Astrocyte (in vitro differentiated cells and primary cell): ENCODE measurements at places on chromosomes 11 and 22. TPM values are rescaled to one million over a fixed set of nuclear protein-coding genes. Genes with fewer than 3 reads are reported as not detected.
A peak's percentile ranks its signal among the peaks of the same experiment; 100 is the strongest.

The TCN1 gene
- 0.45 TPM in 1 of 2 replicates, not detected in the other for total RNA-seq

DNA sequence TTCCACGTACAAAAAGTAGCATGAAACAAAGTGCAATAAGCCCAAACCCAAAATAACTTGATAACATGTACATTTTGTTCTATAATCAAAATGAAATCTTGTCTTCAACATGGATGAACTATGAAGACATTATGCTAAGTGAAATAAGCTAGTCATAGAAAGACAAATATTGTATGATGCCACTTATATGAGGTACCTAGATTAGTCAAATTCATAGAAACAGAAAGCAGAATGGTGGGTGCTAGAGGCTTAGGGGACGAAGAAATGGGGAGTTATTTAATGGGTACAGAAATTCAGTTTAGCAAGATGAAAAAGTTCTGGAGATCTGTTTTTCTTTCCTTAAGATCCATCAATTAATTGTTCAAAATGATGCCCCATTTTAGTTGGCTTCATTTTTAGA is 7.5 kb downstream of the PGM2L1 start:
- H3K4me1 ChIP-seq, result no peaks in the 10 kb centered on the region
- DNase-seq, result no peak
- no peak overlapping the region for H3K27ac ChIP-seq
- no peaks in the 10 kb centered on the region for H3K36me3 ChIP-seq
- no peaks in the 10 kb centered on the region for H3K27me3 ChIP-seq

- peak overlapping the region; percentile 73 for H3K4me3 ChIP-seq
- H3K36me3 ChIP-seq, result no peaks in the 10 kb centered on the region
- no peaks in the 10 kb centered on the region for H3K27me3 ChIP-seq
- H3K4me1 ChIP-seq, result peaks cover 8% of the 10 kb centered on the region
- no peak overlapping the region for H3K27ac ChIP-seq
- no peak for DNase-seq
These were observed 751 bp downstream of the FIBIN start for GRCh38 chr11:26994631-26995095.

- no peaks in the 10 kb centered on the region for H3K4me1 ChIP-seq
- peaks cover 4% of the 10 kb centered on the region for H3K27me3 ChIP-seq
- no peaks in the 10 kb centered on the region for H3K36me3 ChIP-seq
- no peak overlapping the region for H3K27ac ChIP-seq
- H3K4me3 ChIP-seq, result no peak overlapping the region
These were observed 9.1 kb upstream of the CSF2RB start for GRCh38 chr22:36904260-36904880.

DNA sequence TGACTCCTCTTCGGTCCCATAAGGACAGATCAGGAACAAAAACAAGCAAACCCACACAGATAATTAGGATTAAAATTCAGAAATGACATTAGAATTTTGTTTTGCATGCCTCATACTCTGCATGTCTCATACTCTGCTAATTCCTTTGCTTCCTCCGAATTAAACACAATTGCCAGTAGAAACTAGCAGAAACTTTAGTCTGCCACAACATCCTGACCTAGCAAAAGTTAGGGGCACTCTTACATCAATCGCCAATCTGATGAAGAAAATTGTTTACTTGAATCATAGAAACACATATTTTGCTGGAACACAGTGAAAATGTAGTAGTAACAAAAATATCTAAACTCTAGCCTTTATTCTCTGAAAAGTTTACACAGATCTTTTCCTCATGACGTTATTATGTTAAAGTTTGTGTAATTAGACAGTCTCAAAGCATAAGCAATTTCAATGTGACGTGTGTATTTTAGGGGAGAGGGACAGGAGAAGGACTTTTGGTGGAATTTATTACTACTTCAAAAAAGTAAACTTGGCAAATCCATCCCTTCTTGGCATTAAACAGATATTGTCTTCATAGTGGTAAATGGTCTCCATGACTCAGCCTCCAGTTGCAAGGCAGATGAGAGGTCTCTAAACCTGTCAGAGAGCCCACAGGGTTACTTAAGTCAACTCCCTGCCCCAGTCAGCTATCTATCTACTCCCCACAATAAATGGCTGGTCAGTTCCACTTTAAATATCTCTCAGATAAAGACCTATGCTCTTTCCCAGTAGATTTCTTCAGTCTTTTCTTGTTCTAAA is 249.8 kb upstream of the UBASH3B start:
- H3K4me1 ChIP-seq, result no peaks in the 10 kb centered on the region
- no peak overlapping the region for H3K4me3 ChIP-seq
- no peak overlapping the region for H3K27ac ChIP-seq
- H3K27me3 ChIP-seq, result peaks cover 3% of the 10 kb centered on the region

GRCh38 chr11:6095798-6096197 is 11.7 kb upstream of the OR56B4 start:
- DNase-seq, result no peak
- H3K27ac ChIP-seq, result no peak overlapping the region
- no peaks in the 10 kb centered on the region for H3K4me1 ChIP-seq

- no peak overlapping the region for H3K27ac ChIP-seq
- H3K4me3 ChIP-seq, result no peak overlapping the region
- H3K36me3 ChIP-seq, result peaks cover 3% of the 10 kb centered on the region
- peak; percentile 29 for DNase-seq
- H3K4me1 ChIP-seq, result peaks cover 11% of the 10 kb centered on the region
These were observed 3.4 kb downstream of the CLPB start for GRCh38 chr11:72430741-72431570.

DNA sequence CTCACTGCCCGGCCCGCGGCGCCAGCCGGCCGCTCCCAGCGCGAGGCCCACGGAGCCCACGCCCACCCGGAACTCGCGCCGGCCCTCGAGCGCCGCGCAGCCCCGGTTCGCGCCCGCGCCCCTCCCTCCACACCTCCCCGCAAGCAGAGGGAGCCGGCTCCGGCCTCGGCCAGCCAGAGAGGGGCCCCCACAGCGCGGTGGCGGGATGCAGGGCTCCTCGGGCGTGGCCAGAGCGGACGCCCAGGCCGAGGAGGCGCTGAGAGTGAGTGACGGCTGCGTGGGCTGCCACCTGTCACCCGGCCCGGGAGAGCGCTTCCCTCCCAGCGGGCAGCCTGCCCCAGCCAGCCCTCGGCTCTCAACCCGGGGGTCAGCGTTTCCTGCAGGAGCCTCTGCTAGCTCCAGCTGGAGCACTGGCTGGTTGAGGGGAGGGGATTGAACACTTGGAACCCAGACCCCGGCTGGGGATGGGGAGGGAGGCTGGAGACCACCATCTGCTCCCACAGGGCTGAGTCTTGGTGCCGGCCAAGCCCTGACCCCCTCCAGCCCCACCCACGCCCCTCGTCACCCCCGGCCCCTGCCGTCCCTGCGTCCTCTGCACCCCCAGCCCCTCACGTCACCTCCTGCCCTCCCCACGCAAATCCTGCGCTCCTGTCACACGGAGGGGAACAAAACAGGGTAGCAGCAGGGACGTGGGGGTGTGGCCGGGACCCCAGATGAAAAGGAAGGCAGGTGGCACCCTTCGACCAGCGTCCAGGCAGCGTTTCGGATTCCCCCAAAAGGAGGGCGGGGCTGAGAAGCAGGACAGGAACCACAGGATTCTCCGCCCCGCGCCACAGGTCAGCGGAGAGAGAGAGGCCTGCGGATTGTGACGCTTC is 157.0 kb downstream of the BRD1 start:
- H3K36me3 ChIP-seq, result no peaks in the 10 kb centered on the region
- peaks cover 11% of the 10 kb centered on the region for H3K27me3 ChIP-seq
- no peaks in the 10 kb centered on the region for H3K4me1 ChIP-seq
- H3K4me3 ChIP-seq, result no peak overlapping the region
- no peak for DNase-seq

- peaks cover 13% of the 10 kb centered on the region for H3K27me3 ChIP-seq
- H3K36me3 ChIP-seq, result no peaks in the 10 kb centered on the region
- no peaks in the 10 kb centered on the region for H3K4me1 ChIP-seq
- DNase-seq, result no peak
These were observed 35.9 kb upstream of the POU2AF1 start for GRCh38 chr11:111414936-111415335.

DNA sequence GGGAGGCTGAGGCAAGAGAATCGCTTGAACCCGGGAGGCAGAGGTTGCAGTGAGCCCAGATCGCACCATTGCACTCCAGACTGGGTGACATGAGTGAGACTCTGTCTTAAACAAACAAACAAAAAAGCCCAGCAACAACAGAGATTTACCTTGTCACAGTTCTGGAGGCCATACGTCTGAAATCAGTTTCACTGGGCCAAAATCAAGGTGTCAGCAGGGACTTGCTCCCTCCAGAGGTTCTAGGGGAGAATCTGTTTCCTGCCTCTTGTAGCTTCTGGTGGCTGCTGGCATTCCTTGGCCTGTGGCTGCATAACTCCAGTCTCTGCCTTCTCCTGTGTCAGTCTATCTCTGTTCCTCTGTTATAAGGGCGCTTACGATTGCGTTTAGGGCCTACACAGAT is 1.5 kb downstream of the DDX10 start:
- H3K36me3 ChIP-seq, result no peaks in the 10 kb centered on the region
- H3K4me1 ChIP-seq, result peaks cover 6% of the 10 kb centered on the region
- no peak overlapping the region for H3K4me3 ChIP-seq
- H3K27ac ChIP-seq, result no peak overlapping the region

- H3K27ac ChIP-seq, result no peak overlapping the region
- no peak overlapping the region for H3K4me3 ChIP-seq
- no peaks in the 10 kb centered on the region for H3K36me3 ChIP-seq
- no peaks in the 10 kb centered on the region for H3K4me1 ChIP-seq
These were observed 59.1 kb downstream of the AMBRA1 start for GRCh38 chr11:46534711-46535110.

GRCh38 chr11:78886616-78887015 is 312.0 kb upstream of the NARS2 start:
- peak; percentile 35 for DNase-seq
- H3K4me1 ChIP-seq, result no peaks in the 10 kb centered on the region
- no peaks in the 10 kb centered on the region for H3K27me3 ChIP-seq
- H3K4me3 ChIP-seq, result no peak overlapping the region
- no peak overlapping the region for H3K27ac ChIP-seq

DNA sequence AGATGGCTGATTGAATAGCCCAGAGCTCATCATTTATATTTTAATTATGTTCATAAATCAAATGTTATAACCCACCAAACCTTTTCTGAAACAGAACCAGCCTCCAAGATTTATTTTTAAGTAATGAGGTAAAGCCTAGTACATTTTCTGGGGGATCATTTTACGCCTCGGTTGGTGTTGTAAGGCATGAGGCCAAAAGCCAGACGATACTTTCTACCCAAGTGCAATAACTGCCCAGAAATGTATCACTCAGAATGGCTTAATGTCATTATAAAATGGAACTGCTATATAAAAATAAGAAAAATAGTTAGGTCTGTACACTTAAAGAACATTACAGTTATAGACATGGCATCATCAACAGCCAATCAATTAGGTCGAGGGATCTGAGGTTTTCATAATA is 283.3 kb downstream of the CADM1 start:
- no peak overlapping the region for H3K27ac ChIP-seq
- H3K4me1 ChIP-seq, result peaks cover 16% of the 10 kb centered on the region
- no peak for DNase-seq
- H3K36me3 ChIP-seq, result no peaks in the 10 kb centered on the region
- H3K4me3 ChIP-seq, result no peak overlapping the region

The CTSW gene
- not detected in 2 replicates for total RNA-seq

The CCDC157 gene
- 2.9 and 3.2 TPM in 2 replicates for total RNA-seq

GRCh38 chr22:49929994-49930575 is 11.7 kb downstream of the CRELD2 start:
- H3K4me1 ChIP-seq, result peaks cover 7% of the 10 kb centered on the region
- H3K36me3 ChIP-seq, result peaks cover 2% of the 10 kb centered on the region
- no peaks in the 10 kb centered on the region for H3K27me3 ChIP-seq
- DNase-seq, result no peak
- H3K27ac ChIP-seq, result no peak overlapping the region
- H3K4me3 ChIP-seq, result no peak overlapping the region

- no peak overlapping the region for H3K27ac ChIP-seq
- H3K36me3 ChIP-seq, result no peaks in the 10 kb centered on the region
- H3K27me3 ChIP-seq, result no peaks in the 10 kb centered on the region
- DNase-seq, result no peak
- no peaks in the 10 kb centered on the region for H3K4me1 ChIP-seq
- no peak overlapping the region for H3K4me3 ChIP-seq
These were observed 81.0 kb upstream of the SLC6A5 start for GRCh38 chr11:20518323-20518834.

DNA sequence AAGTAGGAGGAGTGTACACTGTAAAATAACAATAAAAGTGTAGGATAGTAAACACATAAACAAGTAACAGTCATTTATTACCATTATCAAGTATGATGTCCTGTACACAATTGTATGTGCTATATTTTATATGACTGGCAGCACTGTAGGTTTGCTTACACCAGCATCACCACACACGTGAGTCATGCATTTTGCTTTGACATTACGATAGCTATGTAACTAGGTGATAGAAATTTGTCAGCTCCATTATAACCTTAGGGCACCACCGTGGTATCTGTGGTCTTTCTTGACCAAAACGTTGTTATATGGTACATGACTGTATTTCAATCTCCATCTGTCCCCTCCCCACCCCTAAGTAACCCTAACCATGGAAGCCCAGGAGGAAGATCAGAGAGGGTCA is 1.1 kb downstream of the DNAL4 start:
- peak overlapping the region; percentile 93 for H3K4me3 ChIP-seq
- no peak overlapping the region for H3K27ac ChIP-seq
- H3K4me1 ChIP-seq, result peaks cover 21% of the 10 kb centered on the region
- H3K27me3 ChIP-seq, result no peaks in the 10 kb centered on the region
- H3K36me3 ChIP-seq, result peaks cover 8% of the 10 kb centered on the region

- H3K4me1 ChIP-seq, result peaks cover 16% of the 10 kb centered on the region
- DNase-seq, result no peak
- H3K27ac ChIP-seq, result no peak overlapping the region
- no peaks in the 10 kb centered on the region for H3K27me3 ChIP-seq
These were observed 104.0 kb downstream of the SIK3 start for GRCh38 chr11:116994195-116994594.

DNA sequence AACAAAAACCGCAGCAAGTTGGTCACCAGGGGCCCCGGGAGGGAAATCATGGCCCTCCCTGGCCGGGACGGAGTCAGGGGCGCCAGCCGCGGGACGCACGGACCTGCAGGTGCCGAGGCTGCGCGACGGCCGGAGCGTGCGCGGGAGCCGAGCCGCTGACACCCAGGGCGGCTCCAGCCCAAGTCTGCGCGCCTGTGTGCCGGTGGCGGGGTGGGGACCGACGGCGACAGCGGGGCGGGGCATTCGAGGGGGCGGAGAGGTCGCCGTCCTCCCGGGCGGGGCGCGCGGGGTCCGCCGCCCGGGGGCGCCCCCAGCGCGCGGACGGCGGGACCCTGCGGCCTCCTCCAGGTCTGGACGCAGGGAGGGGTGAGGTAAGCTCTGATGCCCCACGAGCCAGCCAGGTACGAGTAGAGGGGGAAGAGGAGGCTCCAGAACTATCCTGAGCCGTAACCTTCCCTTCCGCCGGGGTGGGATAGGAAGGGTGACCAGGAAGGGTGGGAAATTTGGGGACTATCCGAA is at the start of gene ESAM:
Gene ESAM, minus strand, starts transcription at position 186 of the 519 bp plus-strand sequence. Its CDS starts 136 bp downstream, at position 50.
- H3K4me1 ChIP-seq, result peaks cover 14% of the 10 kb centered on the region
- peaks cover 10% of the 10 kb centered on the region for H3K36me3 ChIP-seq
- H3K4me3 ChIP-seq, result peak within 1 kb of the TSS; percentile 52

GRCh38 chr11:13883042-13883441 is 79.5 kb upstream of the SPON1 start:
- no peaks in the 10 kb centered on the region for H3K27me3 ChIP-seq
- no peaks in the 10 kb centered on the region for H3K36me3 ChIP-seq
- H3K27ac ChIP-seq, result no peak overlapping the region
- no peak overlapping the region for H3K4me3 ChIP-seq
